ENCODE measurements at places on chromosomes 7 and 10.

GRCh38 chr7:14446829-14447228, 455.7 kb downstream of the DGKB start:
- DNase-seq, result no peak

- DNase-seq, result no peak
Observed at GRCh38 chr10:114392112-114392835, 12.0 kb downstream of the AFAP1L2 start.

DNA sequence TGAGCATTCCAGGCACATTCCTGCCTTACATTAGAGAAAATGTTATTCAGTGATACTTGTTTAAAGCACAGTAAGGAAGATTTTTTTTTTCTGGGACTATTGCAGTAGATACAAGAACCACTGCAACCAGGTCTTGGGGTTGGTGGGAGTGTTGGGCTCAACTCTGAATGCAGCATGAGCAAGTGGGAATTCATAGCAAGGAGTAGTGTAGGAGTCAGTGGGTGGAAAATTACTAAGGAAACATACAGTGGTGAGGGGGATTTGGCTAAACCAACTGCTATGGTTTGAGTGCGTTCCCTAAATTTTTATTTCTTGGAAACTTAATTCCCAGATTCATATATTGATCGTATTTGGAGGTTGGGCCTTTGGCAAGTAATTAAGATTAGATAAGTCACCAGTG, 22.4 kb downstream of the WAC start:
- no peak for DNase-seq

DNA sequence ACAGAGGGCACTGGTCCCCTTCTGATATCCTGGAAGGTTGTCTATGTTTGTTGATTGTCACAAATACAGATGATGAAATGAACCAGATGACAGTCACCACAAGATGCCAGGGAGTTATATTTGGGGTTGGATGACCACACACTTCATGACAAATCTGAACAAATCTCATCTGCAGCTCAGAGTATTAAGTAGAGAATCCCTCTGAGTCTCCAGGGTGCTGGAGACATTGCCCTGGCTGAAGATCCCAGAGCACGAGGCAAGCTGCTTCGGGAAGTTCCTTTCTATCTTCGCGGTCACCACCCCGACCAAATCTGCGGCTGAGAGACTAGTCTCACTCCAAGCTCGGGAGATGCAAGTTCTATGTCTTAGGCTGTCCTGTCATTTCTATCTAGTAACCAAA, 9.0 kb downstream of the DENND2A start:
- peak; percentile 24 for DNase-seq

DNA sequence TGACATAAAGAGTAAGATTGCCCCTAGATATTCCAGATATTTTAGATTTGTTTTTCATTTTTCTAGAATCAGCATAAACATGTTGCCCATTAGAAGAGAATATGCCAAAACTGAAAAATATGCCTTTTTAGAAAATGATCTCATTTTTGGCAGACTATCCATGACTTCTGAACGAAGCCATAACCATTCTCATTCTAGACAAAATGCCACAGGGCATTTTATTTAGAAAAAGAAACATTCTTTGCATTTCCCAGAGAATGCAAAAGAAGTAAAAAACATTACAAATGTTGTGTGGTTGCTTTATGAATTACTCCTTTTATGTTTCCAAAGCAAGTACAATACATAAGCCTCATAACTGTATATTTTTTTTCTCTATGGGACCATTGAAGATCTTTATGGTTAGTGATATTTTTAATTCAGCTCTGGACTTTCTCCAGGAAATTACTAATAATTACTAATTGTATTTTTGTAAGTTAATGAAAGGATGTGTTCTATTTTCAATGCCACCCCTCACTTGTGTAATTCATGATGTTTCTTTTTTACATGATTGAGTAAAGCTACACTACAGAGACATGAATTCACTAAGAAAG, 109.6 kb upstream of the SEM1 start:
- no peak for DNase-seq

DNA sequence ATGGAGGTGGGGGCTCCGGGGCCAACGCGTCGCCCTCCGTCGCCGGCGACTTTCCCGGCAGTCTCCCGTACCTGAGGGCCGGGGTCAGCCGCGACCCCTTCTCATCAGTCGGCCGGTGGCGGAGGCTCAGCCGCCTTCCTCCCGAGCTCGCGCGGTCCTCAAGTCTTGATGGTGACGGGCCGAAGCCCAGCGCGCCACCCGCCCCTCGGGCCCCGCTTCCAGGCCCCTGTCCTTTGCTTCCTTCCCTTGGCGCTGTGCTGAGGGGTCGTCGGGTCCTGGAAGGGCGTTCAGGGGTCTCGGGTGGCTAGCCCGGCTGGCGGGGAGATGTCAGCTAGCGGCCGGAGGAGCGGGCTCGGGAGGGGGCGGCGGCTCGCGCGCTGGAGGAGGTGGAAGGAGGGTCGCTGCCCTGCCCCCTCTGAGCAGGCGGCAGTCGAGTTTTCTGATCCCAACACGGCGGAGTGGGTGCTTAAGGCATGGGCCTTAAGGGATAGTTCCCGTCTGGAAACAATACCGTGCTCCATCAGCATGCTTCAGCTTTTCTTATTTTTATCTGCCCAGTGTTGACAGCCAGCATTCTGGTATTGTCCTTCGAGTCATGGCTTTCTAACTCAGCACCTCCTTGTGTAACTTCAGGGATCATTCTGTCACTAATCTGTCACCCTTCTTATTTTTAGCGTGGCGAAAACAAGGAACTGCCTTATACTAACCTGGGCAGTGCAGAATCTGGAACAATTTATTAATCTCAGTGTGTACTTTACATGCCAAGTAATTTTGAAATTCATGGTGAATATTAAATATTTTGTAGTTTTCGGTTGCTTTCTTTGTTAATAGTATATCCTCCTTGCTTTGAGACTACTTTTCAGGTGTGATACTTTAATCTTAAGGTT, 748 bp downstream of the PHTF2 start:
- peak; percentile 49 for DNase-seq

DNA sequence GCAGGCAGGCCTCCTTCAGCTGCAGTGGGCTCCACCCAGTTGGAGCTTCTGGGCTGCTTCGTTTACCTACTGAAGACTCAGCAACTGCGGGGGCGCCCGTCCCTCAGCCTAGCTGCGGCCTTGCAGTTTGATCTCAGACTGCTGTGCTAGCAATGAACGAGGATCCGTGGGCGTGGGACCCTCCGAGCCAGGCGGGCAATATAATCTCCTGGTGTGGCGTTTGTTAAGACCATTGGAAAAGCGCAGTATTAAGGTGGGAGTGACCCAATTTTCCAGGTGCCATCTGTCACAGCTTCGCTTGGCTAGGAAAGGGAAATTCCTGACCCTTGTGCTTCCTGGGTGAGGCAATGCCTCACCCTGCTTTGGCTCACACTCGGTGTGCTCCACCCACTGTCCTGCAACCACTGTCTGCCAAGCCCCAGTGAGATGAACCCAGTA, 159.2 kb upstream of the FOXP2 start:
- DNase-seq, result no peak

DNA sequence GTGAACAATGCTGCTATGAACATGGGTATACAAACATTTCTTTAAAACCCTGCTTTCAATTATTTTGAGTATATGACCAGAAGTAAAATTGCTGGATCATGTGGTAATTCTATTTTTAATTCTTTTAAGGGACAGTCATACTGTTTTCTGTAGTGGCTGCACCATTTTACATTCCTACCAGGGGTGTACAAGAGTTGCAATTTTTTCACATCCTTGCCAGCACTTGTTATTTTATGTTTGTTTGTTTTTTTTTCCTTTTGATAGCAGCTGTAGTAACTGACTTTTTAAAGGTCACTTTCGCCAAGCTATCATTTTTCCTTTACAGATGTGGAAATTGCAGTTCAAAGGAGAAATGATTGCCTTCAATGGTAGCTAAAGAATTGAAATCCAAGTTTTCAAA, 99.5 kb downstream of the GPR85 start:
- DNase-seq, result no peak

DNA sequence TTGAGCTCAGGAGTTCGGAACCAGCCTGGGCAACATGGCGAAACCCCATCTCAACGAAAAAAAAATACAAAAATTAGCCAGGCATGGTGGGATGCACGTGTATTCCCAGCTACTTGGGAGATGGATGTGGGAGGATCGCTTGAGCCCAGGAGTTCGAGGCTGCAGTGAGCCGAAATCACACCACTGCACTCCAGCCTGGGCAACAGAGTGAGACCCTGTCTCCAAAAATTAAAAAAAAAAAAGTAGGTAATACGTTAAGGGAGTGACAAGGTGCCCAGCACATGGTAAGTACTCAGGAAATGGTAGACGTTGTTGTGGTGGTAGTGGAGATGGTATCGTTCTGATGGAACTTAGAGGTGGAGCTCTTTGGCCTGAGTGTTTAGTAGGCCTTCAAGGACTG, 41.0 kb upstream of the XPNPEP1 start:
- DNase-seq, result no peak

GRCh38 chr7:39269034-39269433, 291.3 kb downstream of the POU6F2 start:
- DNase-seq, result no peak

GRCh38 chr10:91295346-91295745, 74.9 kb downstream of the PCGF5 start:
- DNase-seq, result no peak

GRCh38 chr7:93165447-93165846, 17.3 kb upstream of the SAMD9L start:
- DNase-seq, result peak; percentile 22

- DNase-seq, result no peak
Observed at GRCh38 chr7:47239931-47240421, 341.9 kb downstream of the TNS3 start.

DNA sequence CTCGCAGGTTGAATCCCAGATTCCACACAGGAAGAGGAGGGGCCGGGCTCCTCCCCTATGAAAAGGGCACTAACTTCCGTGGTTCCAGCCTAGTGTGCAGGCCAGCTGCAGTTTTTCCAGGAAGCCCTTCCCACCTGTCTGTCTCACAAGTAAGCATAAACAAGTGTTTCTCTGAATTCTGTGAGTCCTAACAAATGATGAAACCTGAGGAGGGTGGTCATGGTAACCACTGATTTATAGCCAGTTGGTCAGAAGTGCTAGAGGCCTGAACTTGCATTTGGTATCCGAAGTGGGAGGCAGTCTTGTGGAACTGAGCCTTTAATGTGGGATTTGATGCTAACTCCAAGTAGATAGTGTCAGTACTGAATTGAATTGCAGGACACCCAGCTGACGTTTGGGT, 54.7 kb upstream of the STEAP4 start:
- peak; percentile 3 for DNase-seq

DNA sequence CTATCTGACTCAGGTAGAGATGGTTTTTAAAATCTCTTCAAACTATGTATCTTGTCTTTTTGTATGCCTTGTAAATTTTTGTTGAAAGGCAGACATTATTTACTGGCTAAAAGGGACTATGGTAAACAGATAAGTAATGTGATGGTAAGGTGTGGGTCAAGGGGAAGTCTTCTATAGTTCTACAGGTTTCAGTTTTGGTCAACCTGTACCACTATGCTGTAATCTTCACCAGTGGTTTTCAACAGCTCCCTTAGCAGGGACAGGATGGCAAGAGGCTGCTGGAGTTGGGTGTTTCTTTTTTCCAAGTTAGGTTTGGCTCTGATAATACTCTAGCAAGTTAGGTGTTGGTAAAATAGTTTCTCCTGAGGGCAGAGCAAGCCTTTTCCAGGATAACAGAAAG, 32.7 kb upstream of the FZD8 start:
- DNase-seq, result no peak

DNA sequence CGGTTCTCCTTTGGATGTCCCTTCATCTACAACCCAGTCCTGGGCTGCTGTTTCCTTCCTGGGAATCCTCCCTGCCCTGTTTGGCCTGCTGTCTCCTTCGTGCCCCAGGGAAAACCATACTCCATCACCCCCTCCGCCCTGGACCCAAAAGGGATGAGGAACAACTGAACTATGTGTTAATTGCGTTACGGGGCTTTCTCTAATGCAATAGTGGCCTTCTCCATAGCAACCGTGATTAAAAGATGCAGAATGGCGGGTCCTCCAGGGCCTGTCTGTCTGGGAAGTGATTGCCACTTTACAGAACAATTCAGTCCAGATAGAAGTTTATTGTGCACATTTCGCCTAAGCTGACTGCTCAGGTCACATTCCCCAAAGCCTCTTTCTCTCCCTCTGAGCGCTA, 112.0 kb upstream of the FGFR2 start:
- no peak for DNase-seq

DNA sequence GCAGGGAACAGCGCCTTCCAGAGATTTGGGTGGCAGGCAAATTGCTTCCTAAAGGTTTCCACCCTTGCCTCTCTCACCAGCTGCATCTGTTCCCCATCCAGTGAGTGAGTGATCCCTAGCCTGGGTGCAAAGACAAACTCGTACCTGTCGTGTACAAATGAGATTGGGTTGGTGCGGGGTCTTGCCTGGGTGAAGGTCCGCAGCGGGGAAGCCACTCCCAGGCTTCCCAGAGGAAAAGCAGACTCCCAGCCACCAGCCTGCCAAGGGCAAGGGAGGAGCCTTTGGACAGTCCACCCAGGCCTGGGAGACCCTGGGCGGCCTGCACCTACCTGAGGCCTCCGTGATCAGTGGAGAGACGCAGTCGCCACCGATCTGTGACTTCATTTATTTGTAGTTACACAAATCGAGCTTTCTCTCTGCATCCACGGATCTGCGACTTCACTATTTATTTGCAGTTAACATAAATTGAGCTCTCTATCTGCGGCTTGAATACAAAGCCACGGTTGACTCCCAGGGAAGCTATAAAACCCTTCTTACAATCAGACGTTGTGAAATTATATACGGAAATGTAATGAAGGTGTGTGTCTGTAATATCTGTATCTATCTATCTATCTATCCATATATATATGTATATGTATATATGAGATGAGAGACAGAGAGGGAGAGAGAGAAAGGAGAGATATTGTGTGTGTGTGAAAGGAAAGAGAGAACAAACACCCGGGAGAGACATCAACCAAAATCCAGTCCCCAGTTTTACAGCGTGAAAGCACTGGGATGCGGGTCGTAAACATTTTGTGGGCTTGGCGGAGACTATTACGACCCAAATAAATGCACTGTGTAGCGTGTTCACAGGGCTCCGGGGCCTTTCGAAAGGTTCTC, 3.0 kb upstream of the HOXA7 start:
- DNase-seq, result no peak

DNA sequence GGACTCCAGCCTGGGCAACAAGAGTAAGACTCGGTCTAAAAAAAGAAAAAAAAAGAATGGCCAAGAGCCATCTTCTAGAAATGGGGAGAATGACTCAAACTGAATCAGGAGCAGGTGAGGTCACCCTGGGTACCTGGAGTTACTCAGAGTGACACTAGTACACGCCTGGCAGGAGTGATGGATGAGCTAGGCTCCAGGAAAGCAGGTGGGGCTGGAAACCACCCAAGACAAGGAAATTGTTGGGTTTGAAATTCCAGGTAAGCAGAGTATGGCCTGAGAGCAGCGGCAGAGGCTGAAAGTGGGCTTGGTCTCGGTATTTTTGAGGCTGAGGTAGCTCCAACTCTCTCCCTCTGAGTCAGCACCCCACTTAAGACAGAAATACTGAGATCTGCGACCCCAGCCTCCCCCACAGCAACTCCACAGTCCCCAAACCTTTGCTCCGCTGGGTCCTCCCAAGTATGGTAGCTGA, 18.5 kb downstream of the DDIT4 start:
- no peak for DNase-seq

GRCh38 chr7:106765727-106766355, 99.2 kb upstream of the PIK3CG start:
- no peak for DNase-seq
